ENCODE measurements at places on chromosomes 13 and 19.

GRCh38 chr13:93558637-93559036 lies 332.0 kb downstream of the GPC6 start:
- no peak for DNase-seq

DNA sequence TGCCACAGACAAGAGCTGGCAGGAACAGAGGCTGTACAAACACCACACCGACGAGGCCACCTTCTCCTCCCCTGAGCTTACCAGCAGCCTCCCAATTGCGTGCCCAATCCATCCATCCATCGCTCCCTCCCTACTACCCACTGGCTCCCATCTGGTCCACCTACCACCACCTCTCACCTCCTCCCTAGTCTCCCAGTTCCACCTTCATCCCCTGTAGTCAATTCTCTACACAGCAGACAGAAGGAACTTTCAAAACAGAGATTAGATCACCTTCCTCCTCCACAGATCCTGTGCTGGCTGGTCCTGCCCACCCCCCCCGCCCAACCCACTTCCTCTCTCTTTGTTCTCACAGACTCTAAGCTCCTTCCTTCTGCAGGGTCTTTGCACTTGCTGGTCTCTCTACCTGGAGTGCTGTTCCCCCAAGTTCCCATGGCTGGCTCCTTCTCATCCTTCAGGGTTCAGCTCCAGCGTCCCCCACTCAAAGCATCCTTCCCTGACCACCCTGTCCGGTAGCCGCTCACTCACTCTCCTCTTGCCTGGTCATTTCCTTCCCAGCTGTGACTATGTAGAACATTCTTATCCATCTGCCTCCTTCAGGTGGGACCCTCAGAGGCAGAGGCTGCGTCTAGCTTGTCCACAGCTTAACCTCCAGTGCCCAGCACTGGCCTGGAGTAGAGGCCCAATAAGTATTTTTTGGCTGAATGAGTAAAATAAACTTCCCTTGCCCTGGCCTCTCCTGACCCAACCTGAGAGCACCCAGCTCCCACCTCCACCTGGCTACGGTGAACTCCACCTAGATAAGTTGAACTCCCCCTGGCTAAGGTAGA lies 23.0 kb downstream of the PIN1 start:
- no peak for DNase-seq

DNA sequence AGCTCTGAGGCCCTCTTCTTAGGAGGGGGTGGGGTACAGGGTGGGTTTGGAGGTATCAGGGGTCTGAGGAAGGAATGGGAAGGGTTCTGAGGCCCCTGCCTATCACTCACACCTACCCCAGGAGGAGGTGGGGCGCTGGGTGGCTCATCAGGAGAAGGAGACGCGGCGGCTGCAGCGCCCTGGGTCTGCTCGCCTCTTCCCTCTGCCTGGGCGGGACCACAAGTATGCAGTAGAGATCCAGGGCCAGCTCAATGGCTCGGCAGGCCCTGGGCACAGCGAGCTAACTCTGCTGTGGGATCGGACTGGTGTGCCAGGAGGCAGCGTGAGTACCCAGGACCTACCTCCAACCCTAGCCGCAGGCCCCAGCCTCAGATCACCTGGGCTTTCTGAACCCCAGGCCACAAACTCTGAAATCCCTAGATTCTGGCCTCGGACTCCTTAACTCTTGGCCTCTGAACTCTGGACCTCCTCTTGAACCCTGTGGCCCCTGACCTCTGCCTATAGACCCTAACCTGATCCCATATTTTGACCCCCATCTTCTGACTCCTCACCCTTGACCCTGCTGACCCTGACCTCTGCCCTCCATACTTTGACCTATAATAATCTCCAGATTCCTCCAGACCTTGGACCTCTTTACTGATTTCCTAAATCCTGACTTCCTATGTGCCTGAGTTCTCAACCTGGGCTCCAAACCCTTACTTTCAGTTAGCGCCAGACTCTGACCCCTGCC lies 24.1 kb downstream of the MEGF8 start:
- DNase-seq = no peak

DNA sequence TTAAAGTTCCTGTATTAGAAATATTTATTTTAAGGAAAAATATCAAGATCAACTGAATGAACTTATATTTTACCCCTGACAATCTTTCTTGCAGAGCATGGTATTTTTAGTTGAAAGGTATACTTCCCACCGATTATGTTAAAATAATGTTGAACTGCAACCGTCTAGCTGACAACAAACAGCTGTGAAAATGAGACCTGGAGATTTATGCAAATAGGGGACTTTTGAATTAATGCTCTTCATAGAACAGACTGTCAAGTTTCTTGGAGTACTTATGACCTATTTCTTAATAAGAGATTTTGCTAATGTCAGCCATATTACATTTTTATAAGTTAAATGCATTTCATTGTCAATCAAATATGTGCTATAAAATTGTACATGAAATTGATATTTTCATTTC lies 210.9 kb downstream of the NALCN start:
- no peak for DNase-seq

- no peak for DNase-seq
Measured at GRCh38 chr13:44470638-44471562, 97.3 kb downstream of the SERP2 start.

- DNase-seq = no peak
Measured at GRCh38 chr19:6498294-6499036, 3.6 kb downstream of the TUBB4A start.
